ENCODE measurements at places on chromosomes 1 and 21. TPM values are rescaled to one million over a fixed set of nuclear protein-coding genes. Genes with fewer than 3 reads are reported as not detected.
A peak's percentile ranks its signal among the peaks of the same experiment; 100 is the strongest.

DNA sequence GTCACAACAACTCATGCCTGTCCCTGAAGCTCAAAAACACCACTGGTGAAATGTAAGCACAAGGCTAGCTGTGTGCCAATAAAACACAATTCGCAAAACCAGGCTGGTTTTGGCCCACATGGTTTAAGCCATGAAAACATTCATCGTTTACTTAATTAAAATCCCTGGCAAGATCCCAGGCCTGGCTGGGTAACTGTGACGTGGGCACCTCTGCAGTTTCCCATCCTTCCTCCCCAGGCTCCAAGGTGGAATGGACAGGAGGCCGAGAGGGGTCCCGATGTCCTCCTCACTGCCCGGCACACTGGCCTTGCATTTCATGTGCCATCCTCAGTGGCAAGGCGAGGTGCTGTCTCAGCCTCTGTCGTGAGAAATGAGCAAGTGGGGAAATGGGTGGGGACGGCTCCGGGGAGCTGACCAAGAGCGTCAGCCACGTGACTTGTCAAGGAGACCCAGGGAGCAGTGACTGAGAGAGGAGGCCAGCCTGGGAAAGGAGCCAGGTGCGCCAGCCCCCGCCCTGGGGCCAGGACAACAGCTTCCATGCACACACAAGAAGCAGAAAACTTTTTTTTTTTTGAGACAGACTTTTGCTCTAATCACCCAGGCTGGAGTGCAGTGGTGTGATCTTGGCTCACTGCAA lies 153.1 kb upstream of the RAB4A start:
- no peaks in the 10 kb centered on the region for H3K36me3 ChIP-seq
- peak overlapping the region; percentile 37 for H3K27ac ChIP-seq
- H3K4me1 ChIP-seq, result peaks cover 9% of the 10 kb centered on the region
- H3K4me3 ChIP-seq, result no peak overlapping the region
- DNase-seq, result peak; percentile 81

GRCh38 chr1:68307378-68307787 lies 75.1 kb upstream of the WLS start:
- H3K4me3 ChIP-seq, result no peak overlapping the region
- H3K4me1 ChIP-seq, result no peaks in the 10 kb centered on the region
- no peak for DNase-seq
- no peak overlapping the region for H3K27ac ChIP-seq
- no peaks in the 10 kb centered on the region for H3K36me3 ChIP-seq

DNA sequence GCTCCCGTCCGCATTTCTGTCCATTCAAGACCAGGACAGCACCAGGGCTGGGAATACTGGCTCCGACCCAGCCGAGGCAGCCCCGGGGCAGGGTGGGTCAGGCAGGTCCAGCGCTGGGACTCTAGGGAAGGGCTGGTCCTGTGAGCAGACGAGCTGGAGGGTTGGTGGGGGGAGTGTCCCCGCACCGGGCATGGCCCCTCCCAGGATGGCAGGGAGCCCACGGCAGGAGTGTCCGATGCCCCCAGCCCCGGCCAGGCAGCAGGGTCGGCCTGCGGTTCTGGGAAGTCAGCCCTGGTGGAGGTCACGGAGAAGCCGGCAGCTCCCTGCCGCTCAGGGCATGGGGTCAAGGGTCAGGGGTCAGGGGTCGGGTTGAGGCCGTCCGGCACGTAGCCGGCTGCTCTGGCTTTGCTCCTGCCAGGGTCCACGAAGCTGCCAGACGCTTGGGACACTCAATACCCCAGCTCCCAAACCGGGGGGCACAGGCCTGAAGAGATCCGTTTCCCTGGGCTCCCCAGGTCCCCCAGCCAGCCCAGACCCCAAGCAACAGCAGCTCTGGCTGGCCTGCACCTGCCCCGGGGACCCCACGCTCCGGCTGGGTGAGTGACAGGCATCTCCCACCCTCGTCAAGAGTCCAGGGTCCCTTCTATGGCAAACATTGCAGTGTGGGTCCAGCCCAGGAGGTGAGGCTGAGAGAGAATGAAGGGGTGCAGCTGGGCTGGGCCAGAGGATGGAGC lies 6.7 kb downstream of the C1QTNF12 start:
- no peaks in the 10 kb centered on the region for H3K27me3 ChIP-seq
- no peak overlapping the region for H3K27ac ChIP-seq
- H3K4me1 ChIP-seq, result peaks cover 31% of the 10 kb centered on the region
- no peaks in the 10 kb centered on the region for H3K36me3 ChIP-seq

- H3K36me3 ChIP-seq, result peaks cover 26% of the 10 kb centered on the region
- no peak overlapping the region for H3K4me3 ChIP-seq
- no peak for DNase-seq
- no peak overlapping the region for H3K27ac ChIP-seq
- H3K4me1 ChIP-seq, result peaks cover 17% of the 10 kb centered on the region
- no peaks in the 10 kb centered on the region for H3K27me3 ChIP-seq
These were observed 2.7 kb downstream of the TMEM240 start for GRCh38 chr1:1537626-1538250.

DNA sequence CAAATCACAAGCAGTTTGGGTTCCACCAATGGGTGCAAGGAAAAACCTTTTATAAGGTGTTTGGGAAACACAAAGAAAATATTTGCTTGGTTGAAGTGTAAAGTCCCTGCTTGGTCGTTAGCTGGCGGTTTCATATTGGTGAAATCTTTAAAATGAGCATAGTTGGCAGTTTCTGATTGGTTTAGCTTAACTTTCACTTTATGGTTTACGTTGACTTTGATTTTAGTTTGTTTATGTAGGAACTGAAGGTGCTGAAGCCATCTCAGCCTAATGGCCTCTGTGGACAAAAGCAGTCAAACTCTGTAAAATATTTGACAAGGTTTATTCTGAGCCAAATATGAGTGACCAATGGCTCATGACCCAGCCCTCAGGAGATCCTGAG lies 76.6 kb upstream of the PPM1J start:
- no peaks in the 10 kb centered on the region for H3K27me3 ChIP-seq
- H3K4me1 ChIP-seq, result no peaks in the 10 kb centered on the region
- no peaks in the 10 kb centered on the region for H3K36me3 ChIP-seq
- no peak overlapping the region for H3K27ac ChIP-seq
- DNase-seq, result no peak
- no peak overlapping the region for H3K4me3 ChIP-seq

- H3K4me1 ChIP-seq, result no peaks in the 10 kb centered on the region
- H3K27ac ChIP-seq, result no peak overlapping the region
- no peak overlapping the region for H3K4me3 ChIP-seq
- DNase-seq, result no peak
- H3K36me3 ChIP-seq, result peaks cover 10% of the 10 kb centered on the region
- no peaks in the 10 kb centered on the region for H3K27me3 ChIP-seq
These were observed 23.5 kb downstream of the COL6A1 start for GRCh38 chr21:46005081-46005480.

DNA sequence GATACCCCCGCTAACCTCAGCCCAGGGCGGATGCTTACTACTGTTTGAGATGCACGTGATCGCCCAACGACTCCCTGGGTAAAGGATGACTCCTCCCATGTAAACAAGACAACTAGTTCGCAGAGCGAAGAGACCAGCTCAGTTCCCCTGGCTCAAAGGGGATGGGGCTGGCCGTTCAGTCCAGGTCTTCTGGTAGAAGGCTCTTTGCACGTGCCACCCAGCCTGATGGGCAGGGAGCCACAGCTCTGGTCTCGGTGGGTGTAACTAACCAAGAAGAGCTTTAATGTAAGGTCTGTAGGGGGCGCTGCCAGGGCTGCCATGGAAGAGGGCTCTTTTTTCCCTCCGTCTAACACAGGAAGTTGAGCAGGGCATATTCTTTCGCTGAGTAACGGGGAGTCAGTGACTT lies 49.4 kb upstream of the PARP1 start:
- H3K4me1 ChIP-seq, result no peaks in the 10 kb centered on the region
- H3K27me3 ChIP-seq, result no peaks in the 10 kb centered on the region
- no peak overlapping the region for H3K27ac ChIP-seq
- H3K4me3 ChIP-seq, result no peak overlapping the region
- H3K36me3 ChIP-seq, result no peaks in the 10 kb centered on the region
- DNase-seq, result no peak

DNA sequence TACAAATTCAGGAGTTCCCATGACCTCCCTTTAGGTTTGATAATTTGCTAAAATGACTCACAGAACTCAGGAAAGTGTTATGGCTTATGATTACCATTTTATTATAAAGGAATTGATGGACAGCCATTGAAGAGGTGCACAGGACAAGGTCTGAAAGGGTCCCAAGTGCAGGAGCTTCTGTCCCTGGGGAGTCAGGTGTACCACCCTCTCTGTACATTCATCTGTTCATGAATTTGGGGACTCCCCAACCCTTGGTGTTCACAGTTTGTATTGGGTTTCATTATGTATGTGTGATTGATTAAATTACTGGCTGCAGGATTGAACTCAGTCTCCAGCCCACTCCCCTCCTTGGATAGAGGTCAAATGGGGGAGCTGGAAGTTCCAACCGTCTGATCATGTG lies 10.8 kb upstream of the IL10RB start:
- H3K4me3 ChIP-seq, result no peak overlapping the region
- no peak for DNase-seq
- no peaks in the 10 kb centered on the region for H3K27me3 ChIP-seq
- H3K36me3 ChIP-seq, result peaks cover 52% of the 10 kb centered on the region
- no peaks in the 10 kb centered on the region for H3K4me1 ChIP-seq

GRCh38 chr1:11428789-11429188 lies 50.2 kb upstream of the DISP3 start:
- H3K4me1 ChIP-seq, result no peaks in the 10 kb centered on the region
- H3K27ac ChIP-seq, result no peak overlapping the region
- H3K36me3 ChIP-seq, result no peaks in the 10 kb centered on the region
- no peak for DNase-seq
- no peaks in the 10 kb centered on the region for H3K27me3 ChIP-seq
- H3K4me3 ChIP-seq, result no peak overlapping the region

The OLFML3 gene
- 36.6 TPM for total RNA-seq

The S100A1 gene
- total RNA-seq, result 1.1 TPM

GRCh38 chr1:47491341-47491753 lies 53.5 kb downstream of the FOXD2 start:
- peak; percentile 38 for DNase-seq
- H3K36me3 ChIP-seq, result no peaks in the 10 kb centered on the region
- no peak overlapping the region for H3K27ac ChIP-seq
- H3K27me3 ChIP-seq, result no peaks in the 10 kb centered on the region

The CLCA2 gene
- not detected for total RNA-seq
